Glomerular endothelial cell (primary cell): ENCODE measurements at places on chromosomes 2 and 18. TPM values are rescaled to one million over a fixed set of nuclear protein-coding genes. Genes with fewer than 3 reads are reported as not detected.

Gene MYL1
- not detected in 2 replicates for total RNA-seq

DNA sequence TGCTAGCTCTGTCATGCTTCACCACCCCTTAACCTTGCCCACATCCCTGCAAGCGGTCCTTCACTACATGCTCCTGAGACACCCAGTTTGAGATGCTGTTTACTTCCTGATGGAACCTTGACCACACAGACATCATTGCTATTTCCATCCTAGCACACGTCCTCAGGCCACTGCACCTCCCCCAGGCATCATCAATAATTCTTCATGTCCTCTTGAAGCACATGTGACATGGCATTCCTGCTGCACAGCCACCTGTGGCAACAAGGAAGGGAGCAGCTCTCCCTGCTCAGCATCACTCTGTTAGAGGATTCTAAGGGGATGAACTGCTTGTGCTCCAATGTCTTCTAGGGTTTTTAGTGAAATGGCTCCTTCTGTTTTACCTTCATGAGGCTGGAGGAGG is 26.1 kb upstream of the ST3GAL5 start:
- no peak for DNase-seq

Gene SERPINB10
- not detected in 2 replicates for total RNA-seq

- DNase-seq, result no peak
These were observed 15.4 kb downstream of the TGOLN2 start for GRCh38 chr2:85312404-85312803.

DNA sequence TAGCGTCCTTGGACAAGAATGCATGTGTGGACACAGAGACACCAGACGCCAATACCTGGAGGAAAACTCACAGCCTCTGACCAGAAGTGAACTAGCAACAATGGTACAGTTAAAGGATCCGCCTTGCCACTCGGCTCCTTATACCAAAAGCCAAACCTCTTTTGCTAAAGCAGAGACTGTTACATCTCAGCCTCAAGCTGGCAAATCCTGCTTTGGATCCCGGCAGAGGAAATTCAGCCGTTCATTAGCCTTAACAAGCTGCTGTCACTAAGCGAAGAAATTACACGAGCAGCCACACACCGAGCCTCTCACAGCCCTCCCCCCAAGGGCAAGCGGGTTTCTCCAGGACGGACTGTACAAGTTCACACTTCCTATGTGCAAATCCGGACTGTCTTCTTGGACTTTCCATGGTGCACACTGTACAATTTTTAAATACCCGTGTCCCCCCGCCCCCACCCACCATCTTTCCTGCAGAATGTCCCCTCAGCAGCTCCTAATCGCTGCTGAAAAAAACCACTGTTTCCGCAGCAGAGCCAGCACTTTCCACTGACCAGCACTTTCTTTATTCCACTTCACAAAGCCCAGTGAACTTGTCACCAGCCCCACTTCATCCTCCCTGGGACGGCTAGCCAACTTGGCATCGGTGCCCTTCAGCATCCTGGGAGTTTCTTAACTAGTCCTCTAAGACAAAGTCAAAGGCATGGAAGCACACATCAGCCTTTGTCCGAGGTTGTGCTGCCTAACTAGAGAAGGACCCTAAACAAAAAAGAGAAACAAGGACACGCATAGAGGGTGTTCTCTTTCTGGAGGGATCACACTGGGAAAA is 1.5 kb downstream of the KLF7 start:
- DNase-seq, result no peak

Gene SERPINB3
- not detected in 2 replicates for total RNA-seq

GRCh38 chr2:75284345-75284744 is 85.0 kb upstream of the TACR1 start:
- no peak for DNase-seq

- no peak for DNase-seq
These were observed 53.6 kb downstream of the PIEZO2 start for GRCh38 chr18:11095674-11096293.

GRCh38 chr2:28423856-28424605 is 31.4 kb downstream of the FOSL2 start:
- DNase-seq, result no peak

Gene LINC00305
- total RNA-seq, result 2.6 TPM in 1 of 2 replicates, not detected in the other

Gene ASIC4
- total RNA-seq, result not detected in 2 replicates

GRCh38 chr18:67778016-67778415 is 261.5 kb upstream of the DSEL start:
- DNase-seq, result no peak

GRCh38 chr2:215958257-215958656 is 55.1 kb downstream of the MREG start:
- no peak for DNase-seq

Gene PRLH
- not detected in 2 replicates for total RNA-seq

- DNase-seq, result no peak
These were observed 214.8 kb downstream of the TXNL1 start for GRCh38 chr18:56423626-56424025.

GRCh38 chr2:44107974-44108373 is 60.7 kb upstream of the PPM1B start:
- DNase-seq, result no peak

Gene KIF1A
- 0.97 and 1.2 TPM in 2 replicates for total RNA-seq

DNA sequence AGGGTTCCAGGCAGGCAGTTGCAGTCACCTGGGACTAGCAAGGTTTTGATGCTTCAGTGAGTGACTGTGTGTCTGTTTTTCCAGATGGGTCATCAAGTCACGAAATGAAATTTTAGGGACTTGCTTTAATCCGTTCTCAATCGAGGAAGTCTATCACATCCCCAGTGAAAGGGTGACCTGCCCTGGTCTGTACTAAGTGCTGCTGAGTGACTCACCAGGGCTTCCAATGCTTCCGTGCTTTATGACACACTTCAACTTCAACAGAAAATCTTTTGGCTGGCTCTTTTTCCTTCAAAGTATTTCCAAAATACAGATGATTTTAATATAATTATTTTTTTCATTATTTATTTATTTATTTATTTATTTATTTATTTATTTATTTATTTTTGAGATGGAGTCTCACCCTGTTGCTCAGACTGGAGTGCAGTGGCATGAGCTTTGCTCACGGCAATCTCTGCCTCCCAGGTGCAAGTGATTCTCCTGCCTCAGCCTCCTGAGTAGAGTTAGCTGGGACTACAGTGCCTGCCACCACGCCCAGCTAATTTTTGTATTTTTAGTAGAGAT is 18.4 kb downstream of the TFCP2L1 start:
- DNase-seq, result no peak

- no peak for DNase-seq
These were observed 545 bp downstream of the GTF3C2 start for GRCh38 chr2:27356056-27356381.

- DNase-seq, result peak; percentile 4
These were observed 45.4 kb upstream of the ASB18 start for GRCh38 chr2:236309669-236310029.

GRCh38 chr2:106085181-106085940 is 108.7 kb downstream of the UXS1 start:
- no peak for DNase-seq

GRCh38 chr2:4930704-4931103 is 761.5 kb upstream of the SOX11 start:
- no peak for DNase-seq

Gene MC4R
- total RNA-seq, result not detected in 2 replicates

DNA sequence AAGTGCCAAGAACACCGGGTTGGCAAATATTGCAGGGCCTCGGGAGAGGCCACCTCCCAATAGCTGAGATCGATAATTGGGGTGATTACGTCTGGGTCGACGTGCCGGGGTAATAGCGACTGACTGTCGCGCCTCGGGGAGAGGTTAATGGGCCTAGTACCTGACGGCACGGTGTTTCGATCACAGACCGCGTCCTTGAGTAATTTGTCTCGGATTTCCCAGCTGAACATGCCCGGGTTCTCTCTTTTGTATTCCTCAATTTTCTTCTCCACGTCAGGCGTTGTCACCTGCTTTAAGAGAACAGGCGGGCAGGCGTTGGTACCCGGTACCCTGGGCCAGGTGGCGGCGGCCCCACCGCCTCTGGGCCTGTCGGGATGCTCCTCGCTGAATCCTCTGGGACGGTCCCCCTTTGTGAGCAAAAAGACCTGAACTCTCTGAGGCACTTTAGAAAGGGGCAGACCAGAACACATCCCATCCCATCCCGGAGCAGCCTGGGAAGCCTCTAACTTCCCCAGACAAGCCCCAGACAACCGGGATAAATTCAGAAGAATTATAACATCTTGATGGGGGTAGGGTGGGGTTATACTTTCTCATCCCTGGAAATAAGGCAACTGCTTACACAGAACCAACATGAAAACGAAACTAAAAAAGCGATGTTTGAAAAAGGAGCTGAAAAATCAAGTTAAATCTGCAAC is 3.3 kb downstream of the PAX3 start:
- no peak for DNase-seq

Gene MC2R
- total RNA-seq, result not detected in 2 replicates
